ENCODE measurements at places on chromosomes 16 and 17.
A peak's percentile ranks its signal among the peaks of the same experiment; 100 is the strongest.

- no peak for DNase-seq
Measured at GRCh38 chr17:63997341-63998048, 656 bp upstream of the PRR29 start.

DNA sequence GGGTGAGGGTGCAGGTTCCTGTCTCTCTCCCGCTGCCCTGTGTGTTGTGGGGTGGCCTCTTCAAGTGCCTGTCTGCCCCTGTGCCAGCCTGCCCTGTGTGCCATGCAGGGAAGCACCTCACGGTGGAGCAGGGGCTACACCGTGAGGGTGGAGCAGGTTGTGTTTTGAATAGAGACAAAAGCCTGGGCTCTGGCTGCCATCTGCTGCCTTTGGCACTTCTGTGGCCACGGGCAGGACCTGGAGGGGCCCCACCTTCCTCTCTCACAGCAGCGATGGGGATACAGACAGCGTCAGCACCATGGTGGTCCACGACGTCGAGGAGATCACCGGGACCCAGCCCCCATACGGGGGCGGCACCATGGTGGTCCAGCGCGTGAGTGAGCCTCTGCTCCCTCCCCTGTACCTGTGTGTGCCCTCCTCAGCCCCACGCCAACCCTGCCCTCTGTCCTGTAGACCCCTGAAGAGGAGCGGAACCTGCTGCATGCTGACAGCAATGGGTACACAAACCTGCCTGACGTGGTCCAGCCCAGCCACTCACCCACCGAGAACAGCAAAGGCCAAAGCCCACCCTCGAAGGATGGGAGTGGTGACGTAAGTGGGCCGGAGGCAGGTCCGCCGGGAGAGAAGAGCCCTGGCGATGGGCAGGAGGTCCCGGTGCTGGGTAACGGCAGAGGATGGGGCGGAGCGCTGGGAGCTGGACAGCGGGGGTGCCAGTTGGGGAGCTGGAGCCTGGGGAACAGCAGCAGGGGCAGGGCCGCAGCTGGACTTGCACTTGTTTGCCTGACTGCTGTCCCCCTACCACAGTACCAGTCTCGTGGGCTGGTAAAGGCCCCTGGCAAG lies 5.4 kb upstream of the C17orf107 start:
- no peak for DNase-seq

DNA sequence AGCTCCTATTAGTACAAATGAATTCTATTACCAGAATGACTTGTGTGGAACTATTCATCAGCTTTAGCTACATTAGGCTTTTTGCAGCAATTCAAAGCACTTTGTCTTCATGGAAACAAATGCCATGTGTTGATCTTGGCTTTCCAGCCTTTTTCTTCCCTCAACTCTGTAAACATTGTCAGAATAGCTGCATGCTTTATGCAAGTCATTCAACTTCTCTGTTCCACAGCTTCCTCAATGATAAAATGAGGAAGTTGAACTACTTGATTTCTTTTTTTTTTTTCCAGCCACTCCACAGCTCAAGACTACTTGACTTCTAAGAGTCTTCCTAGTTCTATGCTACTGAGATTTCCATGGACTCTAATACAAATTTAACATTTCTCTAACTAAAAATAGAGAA lies 41.1 kb downstream of the KIAA0753 start:
- DNase-seq = no peak

GRCh38 chr16:14436401-14436955 lies 193.6 kb downstream of the PARN start:
- no peak for DNase-seq

- no peak for DNase-seq
Measured at GRCh38 chr16:53480394-53480793, 22.6 kb downstream of the AKTIP start.

DNA sequence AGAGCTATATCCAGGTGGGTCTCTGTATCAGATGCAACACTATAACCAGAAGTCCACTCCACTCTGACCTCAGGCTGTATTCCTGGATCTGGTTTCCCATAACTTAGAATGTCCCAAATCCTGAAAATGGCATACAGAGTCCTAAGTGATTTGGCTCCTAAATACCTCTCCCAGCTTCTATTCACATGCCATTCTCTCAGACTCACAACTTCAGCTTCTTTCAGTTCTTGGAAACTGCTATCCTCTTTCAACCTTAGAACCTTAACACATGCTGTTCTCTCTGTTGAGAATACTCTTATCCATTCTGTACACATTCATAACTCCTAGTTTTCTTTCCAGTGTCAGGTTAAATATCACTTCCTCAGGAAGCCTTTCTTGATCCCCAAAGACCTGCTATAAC lies 132.0 kb downstream of the BRIP1 start:
- no peak for DNase-seq

- no peak for DNase-seq
Measured at GRCh38 chr17:70184770-70185169, 15.4 kb downstream of the KCNJ2 start.

GRCh38 chr16:74035816-74036215 lies 260.8 kb upstream of the PSMD7 start:
- DNase-seq = no peak

DNA sequence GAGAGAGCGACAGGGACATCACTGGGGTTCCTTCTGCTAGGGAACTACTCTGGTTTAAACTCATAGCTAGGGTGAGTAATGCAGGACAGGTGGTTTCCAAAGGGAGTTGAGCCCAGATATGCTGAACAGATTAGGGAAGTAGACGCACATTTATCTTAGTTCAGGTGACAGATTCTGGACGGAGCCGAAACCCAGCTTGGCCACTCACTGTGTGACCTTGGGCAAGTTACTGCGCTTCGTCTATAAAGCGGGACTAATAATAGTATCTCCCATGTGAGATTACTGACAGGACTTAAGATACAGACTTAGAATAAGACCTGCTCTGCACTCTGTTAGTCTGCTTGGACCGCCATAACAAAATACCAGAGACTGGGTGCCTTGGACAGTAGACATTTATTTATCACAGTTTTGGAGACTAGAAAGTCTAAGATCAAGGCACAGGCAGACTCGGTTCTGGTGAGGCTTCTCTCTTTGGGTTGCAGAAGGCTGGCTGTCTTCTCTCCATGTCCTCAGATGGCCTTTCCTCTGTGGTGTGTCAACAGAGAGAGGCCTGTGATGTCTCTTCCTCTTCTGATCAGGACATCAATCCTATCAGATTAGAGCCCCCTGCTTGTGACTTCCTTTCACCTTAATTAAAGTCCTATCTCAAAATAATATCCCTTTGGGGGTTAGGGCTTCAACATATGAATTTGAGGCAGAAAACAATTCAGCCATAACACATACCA lies 12.1 kb downstream of the SCNN1G start:
- no peak for DNase-seq

GRCh38 chr17:29292071-29292991 lies 1.6 kb downstream of the NUFIP2 start:
- DNase-seq = peak; percentile 54

All from NCI-H2081 (cell line).